ENCODE measurements at places on chromosomes 7 and 10. TPM values are rescaled to one million over a fixed set of nuclear protein-coding genes. Genes with fewer than 3 reads are reported as not detected.

Gene RAPGEF5
- total RNA-seq, result 0.07 TPM

Gene ADCYAP1R1
- 0.09 TPM for total RNA-seq

Gene VSTM2A
- not detected for total RNA-seq

Gene HSPA12A
- total RNA-seq, result 12.6 TPM

Gene IL2RA
- not detected for total RNA-seq

Gene PHYHIPL
- total RNA-seq, result 0.31 TPM

Gene FAM237B
- total RNA-seq, result not detected

Gene SPDYE16
- not detected for total RNA-seq

Gene PAX4
- not detected for total RNA-seq

Gene TNKS2
- total RNA-seq, result 15.4 TPM

Gene CCDC126
- total RNA-seq, result 3.8 TPM

Gene ACBD7
- 0.80 TPM for total RNA-seq

Gene TRPV5
- total RNA-seq, result not detected

Gene HOXA5
- total RNA-seq, result 3.9 TPM

Gene MMP21
- total RNA-seq, result not detected

Gene DYNC1I1
- 0.13 TPM for total RNA-seq

Gene PVRIG
- total RNA-seq, result not detected

Gene GBF1
- total RNA-seq, result 26.4 TPM

Gene GLCCI1
- total RNA-seq, result 1.0 TPM

Gene SUN3
- not detected for total RNA-seq

Gene CHAT
- total RNA-seq, result not detected

Gene ANXA8L1
- total RNA-seq, result 86.4 TPM

Gene CASD1
- total RNA-seq, result 12.2 TPM

Gene RNF148
- not detected for total RNA-seq

Gene KCP
- 0.25 TPM for total RNA-seq

Gene ASB4
- 0.29 TPM for total RNA-seq

Gene RARRES2
- total RNA-seq, result not detected

Gene RBP3
- not detected for total RNA-seq

Gene TACC2
- total RNA-seq, result 83.1 TPM

Gene TAC1
- total RNA-seq, result not detected

Gene TAS2R41
- not detected for total RNA-seq

Gene ASL
- total RNA-seq, result 20.8 TPM

Gene IFIT1B
- total RNA-seq, result not detected

Gene STRIP2
- 7.0 TPM for total RNA-seq

Gene ZNF503
- 13.0 TPM for total RNA-seq

Gene LEP
- not detected for total RNA-seq

Gene COBL
- total RNA-seq, result 4.2 TPM

Gene TMEM213
- not detected for total RNA-seq

Measured in A549 treated with CORT108297 at 1 μM for 4 hours (cell line).